Neural progenitor cell (in vitro differentiated cells): ENCODE measurements at places on chromosomes 12 and 14. TPM values are rescaled to one million over a fixed set of nuclear protein-coding genes. Genes with fewer than 3 reads are reported as not detected.
A peak's percentile ranks its signal among the peaks of the same experiment; 100 is the strongest.

The PRH1 gene
- total RNA-seq = 24.1 and 30.3 TPM in 2 replicates

The RNASE2 gene
- total RNA-seq = not detected in 2 replicates

GRCh38 chr12:88242571-88242925 lies 100.4 kb downstream of the TMTC3 start:
- no peak overlapping the region for H3K4me3 ChIP-seq
- DNase-seq = no peak
- H3K4me1 ChIP-seq = no peaks in the 10 kb centered on the region
- H3K27me3 ChIP-seq = no peaks in the 10 kb centered on the region
- H3K36me3 ChIP-seq = no peaks in the 10 kb centered on the region
- no peak overlapping the region for H3K27ac ChIP-seq

- H3K27me3 ChIP-seq = no peaks in the 10 kb centered on the region
- peak overlapping the region; percentile 99 for H3K27ac ChIP-seq
- peaks cover 99% of the 10 kb centered on the region for H3K4me1 ChIP-seq
Measured at GRCh38 chr12:54352891-54353874, 11.1 kb downstream of the GPR84 start.

- H3K4me3 ChIP-seq = peak overlapping the region; percentile 48
- H3K36me3 ChIP-seq = no peaks in the 10 kb centered on the region
- DNase-seq = peak; percentile 88
- H3K27me3 ChIP-seq = no peaks in the 10 kb centered on the region
Measured at GRCh38 chr12:122423258-122424165, 1.0 kb upstream of the CLIP1 start.

- no peaks in the 10 kb centered on the region for H3K27me3 ChIP-seq
- no peak overlapping the region for H3K27ac ChIP-seq
- H3K4me1 ChIP-seq = peaks cover 12% of the 10 kb centered on the region
- no peaks in the 10 kb centered on the region for H3K36me3 ChIP-seq
- no peak overlapping the region for H3K4me3 ChIP-seq
Measured at GRCh38 chr12:79056775-79057174, 192.2 kb downstream of the SYT1 start.

DNA sequence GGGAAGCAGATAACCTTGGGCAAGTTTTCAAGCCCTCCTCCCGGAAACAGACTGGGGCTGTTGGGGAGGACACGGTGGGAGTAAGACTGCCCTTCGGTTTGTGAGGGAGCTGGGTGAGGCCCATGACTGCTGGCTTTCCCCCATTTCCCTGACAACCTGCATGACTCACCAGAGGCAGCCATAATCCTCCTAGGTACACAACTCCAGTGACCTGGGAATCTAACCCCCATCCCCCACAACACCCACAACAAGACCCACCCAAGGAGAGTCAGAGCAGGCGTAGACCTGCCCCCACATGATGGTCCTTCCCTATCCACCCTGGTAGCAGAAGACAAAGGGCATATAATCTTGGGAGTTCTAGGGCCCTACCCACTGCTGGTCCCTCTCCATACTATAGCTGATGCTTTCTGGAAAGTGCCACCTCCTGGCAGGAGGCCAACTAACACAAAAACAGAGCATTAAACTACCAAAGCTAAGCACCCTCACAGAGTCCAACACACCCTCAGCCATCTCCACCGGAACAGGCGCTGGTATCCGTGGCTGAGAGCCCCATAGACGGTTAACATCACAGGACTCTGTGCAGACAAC lies 14.8 kb downstream of the DDX24 start:
- H3K27me3 ChIP-seq = no peaks in the 10 kb centered on the region
- DNase-seq = no peak
- no peaks in the 10 kb centered on the region for H3K36me3 ChIP-seq

- H3K4me1 ChIP-seq = no peaks in the 10 kb centered on the region
- no peak overlapping the region for H3K4me3 ChIP-seq
- no peak for DNase-seq
- H3K27ac ChIP-seq = no peak overlapping the region
Measured at GRCh38 chr14:81122326-81122725, 98.4 kb downstream of the GTF2A1 start.
